ENCODE measurements at places on chromosomes 7 and 10.

- peak; percentile 76 for DNase-seq
Observed at GRCh38 chr10:97494863-97495506, 3.2 kb downstream of the MMS19 start.

DNA sequence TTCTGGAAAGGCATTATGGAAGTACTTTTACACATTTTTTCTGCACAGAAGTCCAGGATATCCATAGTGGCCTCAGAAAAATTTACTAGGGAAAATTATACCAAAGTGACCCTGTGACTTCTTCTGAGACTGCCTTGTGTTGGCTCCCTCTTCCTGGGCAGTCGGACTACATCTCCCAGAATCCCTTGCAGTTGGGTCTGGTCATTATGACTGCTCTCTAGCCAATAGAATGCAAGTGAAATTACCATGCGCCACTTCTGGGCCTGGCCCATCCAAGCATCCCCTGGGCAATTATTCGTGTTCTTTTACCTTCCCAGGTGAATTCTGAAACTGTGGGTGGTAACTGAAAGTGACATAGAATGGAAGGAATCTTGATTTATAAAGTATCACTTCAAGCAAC is 430.9 kb downstream of the ACTR3B start:
- DNase-seq = peak; percentile 54

GRCh38 chr10:43060291-43060690 is 16.6 kb upstream of the RET start:
- no peak for DNase-seq

- DNase-seq = no peak
Observed at GRCh38 chr7:159056737-159057136, 87.9 kb downstream of the VIPR2 start.

GRCh38 chr10:133132473-133133291 is 27.3 kb upstream of the KNDC1 start:
- peak; percentile 59 for DNase-seq

GRCh38 chr7:94511718-94512117 is 2.1 kb downstream of the CASD1 start:
- no peak for DNase-seq

- DNase-seq = no peak
Observed at GRCh38 chr7:125363873-125364272, 434.2 kb upstream of the POT1 start.

DNA sequence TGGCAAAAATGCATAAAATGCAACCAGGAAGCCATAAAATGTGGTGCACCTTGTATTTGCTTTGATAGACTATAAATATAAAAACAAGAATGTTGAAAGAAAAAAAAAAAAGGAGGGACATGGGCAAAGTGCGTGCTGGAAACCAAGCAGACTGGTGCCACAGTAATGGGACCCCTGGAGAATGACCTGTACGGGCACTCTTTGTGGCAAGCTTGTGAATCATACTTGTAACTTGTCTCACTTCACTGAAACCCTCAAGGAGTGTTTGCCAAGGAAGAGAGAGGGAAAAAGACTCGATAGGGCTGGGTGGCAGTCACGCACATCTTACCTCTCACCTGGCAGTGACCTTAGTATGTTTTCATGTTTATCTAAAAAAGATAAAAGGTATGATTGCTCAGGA is 1183.6 kb downstream of the GATA3 start:
- DNase-seq = no peak

- no peak for DNase-seq
Observed at GRCh38 chr10:86294346-86295265, 72.0 kb downstream of the GRID1 start.

DNA sequence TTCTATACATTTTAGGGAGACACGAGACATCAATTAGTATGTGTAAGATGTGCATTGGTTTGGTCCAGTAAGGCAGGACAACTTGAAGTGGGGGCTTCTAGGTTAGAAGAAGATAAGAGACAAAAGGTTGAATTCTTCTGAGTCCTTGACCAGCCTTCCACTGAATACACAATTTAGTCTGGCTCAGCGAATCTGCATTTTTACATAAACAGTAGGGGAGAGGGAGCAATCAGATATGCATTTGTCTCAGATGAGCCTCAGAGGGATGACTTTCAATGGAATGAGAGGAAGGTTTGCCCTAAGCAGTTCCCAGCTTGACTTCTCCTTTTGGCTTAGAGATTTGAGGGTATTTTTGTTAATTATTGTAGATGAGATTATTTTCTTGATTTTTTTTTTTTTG is 20.0 kb upstream of the C10orf90 start:
- DNase-seq = no peak

DNA sequence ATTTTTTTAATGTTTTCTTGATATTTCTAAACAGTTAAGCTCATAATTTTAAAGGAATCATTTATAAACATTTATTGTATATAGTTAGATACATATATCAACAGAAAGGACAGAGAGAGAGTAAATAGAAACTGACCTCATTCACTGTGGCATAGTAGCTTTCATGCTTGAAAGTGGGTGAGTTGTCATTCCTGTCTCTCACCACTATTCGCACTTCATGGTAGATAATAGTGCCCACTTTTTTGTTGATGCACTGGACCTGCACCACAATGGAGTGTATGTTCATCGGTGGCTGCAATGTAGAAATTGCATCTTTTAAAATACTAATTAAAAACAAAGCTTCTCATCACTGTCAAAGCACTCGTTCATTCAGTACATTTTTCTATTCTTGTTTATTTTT is 432.0 kb downstream of the PCDH15 start:
- peak; percentile 1 for DNase-seq

DNA sequence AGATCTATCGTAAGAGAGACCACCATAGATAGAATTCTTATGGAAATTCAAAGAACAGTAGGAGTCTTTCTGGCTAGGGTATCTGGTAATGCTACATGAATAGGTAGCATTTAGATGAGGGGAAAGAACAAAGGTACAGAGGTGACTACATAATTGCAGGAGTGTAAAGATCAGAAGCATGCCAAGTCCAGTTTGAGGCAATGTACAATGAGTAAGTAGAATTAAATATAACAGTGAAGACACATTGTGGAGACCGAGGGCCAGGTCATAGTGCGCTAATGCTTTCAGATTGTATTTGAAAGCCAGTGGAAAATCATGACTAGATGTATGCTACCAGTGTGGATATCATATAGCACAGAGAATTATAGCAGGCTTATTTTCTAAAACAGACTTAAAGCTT is 1611.6 kb upstream of the LRRTM3 start:
- DNase-seq = no peak

DNA sequence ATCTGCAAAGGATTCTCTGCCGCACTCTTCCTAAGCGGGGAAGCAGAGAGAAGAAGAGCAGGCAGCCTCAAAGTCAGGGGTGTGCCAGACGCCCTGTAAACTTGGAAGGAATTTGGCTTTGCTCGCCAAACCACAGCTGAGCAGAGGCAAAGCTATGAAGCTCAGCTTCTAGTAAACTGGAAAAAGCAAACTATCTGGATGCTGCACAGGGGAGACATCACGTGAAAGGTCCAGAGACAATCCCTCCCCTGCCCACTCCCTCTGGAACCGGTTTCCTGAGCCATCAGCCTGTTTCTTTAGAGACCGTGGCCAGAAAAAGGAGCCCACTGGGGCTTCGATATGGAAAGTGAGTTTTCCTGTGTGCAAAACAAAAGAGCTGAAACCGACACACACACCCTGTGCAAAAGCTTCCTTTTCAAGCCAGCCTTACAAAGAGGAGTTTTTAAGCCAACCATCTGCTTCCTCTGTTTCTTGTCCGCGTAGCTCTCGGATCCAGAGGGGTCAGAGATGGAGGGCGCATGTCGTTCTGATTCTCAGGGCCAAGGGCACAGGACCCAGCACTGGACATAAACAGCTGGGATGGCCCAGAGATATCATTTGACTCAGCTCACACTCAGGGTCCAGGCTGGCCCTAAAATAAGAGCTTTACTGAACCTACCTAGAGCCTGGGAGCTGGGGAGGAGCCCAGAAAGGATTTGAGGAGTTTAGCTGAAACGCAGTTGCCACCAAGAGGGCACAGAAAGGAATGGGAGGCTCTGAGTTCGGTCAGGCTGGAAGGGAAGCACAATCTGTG is 58.2 kb upstream of the DNAAF5 start:
- no peak for DNase-seq

DNA sequence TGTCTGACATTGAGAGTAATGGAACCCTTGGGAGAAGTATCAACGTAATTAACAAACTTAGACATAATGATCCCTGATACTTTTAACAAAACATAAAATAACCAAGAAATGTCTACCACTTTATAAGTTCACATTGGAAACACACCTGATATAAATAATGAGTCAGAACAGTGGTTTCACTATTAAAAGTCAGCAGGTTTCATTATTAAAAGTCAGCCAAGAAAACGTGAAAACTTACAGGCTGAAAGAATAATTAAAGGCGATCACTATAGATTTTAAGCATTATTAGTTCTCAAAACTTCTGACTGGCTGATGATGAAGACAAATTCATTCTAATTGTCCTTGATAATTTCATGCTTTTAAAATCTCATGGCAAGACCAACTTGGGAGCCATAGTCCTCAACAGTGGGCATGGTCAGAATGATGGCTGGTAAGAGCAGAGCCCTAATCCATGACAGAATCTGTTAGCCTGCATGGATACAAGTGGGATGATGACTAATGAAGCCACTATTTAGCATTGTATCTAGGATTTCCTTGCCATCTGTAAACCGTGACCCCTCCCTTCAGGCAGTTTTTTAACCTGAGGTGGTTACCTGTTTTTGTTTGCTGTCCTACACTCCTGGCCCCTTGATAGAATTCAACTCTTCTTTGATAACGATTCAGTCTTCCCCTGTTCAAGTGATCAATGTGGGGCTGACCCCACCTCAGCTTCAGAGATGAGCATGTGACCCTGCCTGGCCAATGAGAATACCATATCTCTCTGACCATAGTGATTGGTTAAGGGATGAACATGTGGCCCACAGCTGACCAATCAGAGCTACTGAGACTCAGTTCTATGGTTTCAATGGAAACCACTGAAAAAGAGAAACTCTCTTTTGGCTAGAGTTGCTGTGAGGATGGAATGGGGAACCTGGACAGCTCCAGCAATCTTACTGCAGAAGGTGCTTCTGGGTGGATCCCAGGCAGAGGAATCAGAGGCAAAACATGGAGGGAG is 151.0 kb downstream of the PLPP4 start:
- no peak for DNase-seq

DNA sequence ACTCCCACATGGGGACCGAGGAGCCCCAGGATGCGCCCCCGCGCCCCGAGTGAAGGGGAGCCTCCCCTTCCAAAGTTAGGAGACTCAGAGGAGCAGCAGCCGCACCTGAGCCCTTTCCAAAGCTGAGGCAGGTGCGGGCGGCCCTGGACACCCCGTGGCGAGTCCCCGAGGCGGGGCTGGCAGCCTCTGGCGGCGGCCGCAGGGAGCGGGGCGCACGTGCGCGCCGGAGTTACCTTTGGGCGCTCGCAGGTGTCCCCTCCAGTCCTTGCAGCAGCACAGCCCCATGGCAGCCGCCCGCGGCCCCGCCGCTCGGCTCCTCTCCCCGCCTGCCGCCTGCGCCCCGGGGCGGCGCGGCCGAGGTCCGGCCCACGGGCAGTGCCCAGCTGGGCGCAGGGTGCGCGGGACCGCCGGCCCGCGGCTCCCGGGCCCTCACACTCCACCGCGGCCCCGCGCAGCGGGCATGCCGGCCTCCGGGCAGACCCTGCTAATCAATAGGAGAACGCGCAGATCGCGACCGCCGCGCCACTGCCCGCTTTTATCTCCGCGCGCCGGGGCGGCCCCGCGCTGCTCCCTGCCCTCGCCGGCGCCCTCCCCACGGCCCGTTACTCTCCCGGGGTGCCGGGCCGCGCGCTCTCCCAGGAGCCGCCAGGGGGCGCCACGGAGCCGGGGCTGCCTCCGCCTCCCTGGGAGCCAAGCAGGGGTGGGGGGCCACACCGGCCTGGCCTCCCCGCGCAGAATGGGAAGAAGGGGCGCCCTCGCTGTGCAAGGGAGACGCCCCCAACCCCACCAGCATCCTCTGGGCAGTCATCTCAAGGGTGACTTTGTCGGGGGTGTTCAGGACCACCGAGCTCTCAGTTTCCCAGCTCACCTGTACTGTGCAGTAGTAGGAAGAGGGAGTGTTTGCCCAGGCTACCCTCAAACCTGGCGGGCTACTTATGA is 80.8 kb downstream of the ARHGAP22 start:
- peak; percentile 95 for DNase-seq

DNA sequence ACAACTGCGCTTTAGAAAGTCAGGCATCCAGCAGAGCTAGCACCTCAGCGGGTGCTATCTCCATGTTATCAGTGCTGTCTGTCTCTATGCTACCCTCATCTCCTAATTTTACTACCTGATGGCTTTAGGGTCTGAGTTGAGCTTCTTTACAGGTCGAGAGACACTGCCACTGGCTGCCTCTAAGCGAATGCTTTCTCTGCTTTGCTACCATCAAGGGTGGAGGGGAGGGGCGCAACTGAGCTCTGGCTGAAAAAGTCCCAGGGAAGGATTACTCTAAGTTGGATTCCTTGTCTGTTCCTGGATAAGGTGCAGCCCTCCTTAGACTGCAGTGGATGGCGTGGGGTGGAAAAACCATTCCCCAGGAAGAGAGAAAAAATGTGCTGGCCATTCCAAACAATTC is 105.7 kb downstream of the CDK14 start:
- DNase-seq = peak; percentile 2

GRCh38 chr7:30912986-30913811 is 1.5 kb downstream of the AQP1 start:
- DNase-seq = no peak

- no peak for DNase-seq
Observed at GRCh38 chr10:123858077-123858681, 33.4 kb downstream of the CPXM2 start.

- DNase-seq = no peak
Observed at GRCh38 chr7:112452102-112452888, 2.0 kb downstream of the IFRD1 start.

GRCh38 chr7:54783952-54784351 is 24.9 kb upstream of the SEC61G start:
- DNase-seq = no peak

DNA sequence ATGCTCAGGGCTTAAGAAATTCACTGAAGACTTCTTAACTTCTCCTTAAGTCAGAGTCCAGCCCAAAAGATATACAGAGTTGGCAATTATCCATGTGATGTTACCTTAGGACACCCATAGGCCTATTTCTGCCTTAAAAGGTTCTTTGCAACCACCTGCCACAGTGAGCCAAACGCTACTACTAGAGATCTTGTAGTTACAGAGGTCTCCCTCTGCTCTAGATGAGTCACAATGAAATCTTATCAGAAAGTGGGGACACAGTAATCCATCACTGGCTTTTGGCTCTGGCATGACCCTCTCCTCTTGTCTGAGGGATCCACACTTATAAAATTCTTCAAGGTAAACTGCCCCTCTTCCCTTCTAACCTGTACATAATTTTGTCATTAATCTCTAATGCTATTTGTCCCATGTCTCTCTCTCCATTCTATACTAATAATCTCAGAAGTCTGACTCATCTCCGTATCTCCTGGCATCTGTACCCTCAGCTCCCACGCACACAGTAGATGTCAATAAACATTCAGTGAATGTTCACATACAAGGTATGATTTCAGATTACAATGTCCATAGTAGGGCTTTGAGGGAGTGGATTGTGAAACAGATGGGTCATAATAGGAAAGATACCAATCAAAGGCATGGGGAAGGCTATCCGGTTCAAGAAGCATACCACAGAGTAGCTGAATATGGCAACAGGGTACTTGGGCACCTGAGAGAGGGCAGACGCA is 112.1 kb downstream of the SGMS1 start:
- no peak for DNase-seq

Data from H7 (cell line).